Bone marrow (tissue), 2 donors: ENCODE measurements at places on chromosomes 1 and 21.

GRCh38 chr1:209580577-209580976 lies 2.9 kb upstream of the CAMK1G start:
- DNase-seq: no peak

DNA sequence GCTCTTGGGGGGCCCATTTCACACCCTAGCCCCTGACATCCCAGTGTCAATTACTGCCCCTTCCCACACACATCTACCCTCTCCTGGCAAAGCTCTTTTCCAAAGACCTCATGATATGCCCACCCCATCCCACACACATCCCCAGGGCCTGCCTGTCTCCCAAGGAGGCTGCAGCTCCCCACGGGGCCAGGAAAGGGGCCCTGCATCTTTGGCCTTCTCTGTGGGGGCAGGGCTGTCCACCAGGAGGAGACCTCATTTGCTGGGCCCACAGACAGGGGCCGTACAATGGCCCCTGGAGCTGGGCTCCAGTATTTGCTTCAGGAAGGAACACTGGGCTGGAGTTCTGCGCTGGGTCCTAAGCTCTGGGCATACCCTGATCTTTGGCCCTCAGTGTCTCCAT lies 65.6 kb upstream of the RUNX3 start:
- DNase-seq: no peak

DNA sequence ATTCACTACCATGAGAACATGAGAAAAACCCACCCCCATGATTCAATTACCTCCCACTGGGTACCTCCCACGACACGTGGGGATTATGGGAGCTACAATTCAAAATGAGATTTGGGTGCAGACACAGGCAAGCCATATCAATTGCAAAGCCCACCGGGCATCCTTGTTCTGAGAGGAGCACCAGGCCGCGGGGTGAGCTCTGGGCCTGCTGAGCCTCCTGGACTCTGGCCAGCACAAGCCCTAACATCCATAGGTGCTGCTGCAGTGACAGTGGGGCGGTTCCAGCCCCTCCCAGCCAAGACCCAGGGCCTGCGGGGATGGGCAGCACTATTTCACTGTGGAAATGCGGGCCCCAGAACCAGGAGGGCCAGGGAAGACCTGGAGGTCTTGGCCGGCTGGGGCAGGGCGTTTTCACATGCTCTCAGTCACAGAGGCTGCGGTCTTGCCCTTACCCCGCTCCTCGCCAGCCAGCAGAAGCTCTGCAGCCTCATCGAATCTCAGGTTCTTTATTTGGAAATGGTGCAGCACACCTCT lies 103.8 kb downstream of the PCBP3 start:
- DNase-seq: no peak

DNA sequence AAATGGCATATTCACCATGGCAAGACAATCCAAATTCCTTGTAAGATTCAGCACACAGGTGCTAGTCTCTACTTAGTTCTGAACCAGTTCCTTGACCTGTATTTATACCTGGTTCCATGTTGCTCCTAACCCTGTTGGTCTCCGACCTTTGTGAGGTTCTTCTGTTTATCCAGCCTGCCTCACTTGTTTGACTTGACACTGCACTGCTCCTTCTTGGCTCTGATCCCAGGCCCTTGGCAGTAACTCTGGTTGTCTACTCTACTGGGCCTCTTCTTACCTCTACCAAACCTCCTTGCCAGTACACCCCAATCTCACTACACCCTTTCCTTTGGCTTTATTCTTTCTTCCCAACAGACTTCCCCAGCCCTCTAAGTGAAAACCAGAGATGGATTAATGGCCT lies 419.4 kb upstream of the USP24 start:
- DNase-seq: no peak

DNA sequence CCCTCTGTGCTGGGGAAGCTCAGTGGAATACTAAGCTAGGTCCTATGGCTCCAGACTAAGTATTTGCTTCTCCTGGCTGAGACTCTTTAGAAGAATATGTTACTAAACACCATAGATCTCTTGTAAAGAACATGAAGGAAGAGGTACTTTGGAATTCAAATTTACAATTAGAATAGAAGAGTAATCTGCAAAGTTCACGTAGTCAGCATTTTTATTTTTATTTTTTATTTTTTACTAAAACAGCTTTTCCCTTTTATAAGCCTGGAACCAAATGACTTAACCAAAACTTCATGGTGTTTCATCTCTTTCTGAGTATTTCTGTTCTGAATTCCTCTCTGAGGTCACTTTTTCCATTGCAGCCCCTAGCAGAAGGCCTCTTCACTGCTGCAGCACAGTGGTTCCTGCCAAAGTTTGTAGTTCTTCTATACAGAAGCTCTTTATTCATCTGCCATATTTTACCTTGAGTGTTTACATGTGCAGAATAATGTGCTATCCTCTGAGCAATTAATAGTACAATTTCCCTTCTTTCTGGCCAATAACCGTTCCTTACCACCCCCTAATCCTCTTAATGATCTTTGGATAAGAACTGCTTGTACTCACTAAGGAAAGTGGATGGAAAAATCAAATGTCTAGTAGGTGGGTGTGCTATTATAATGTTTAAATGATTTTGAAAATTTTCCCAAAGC lies 27.2 kb downstream of the TSEN15 start:
- no peak for DNase-seq

DNA sequence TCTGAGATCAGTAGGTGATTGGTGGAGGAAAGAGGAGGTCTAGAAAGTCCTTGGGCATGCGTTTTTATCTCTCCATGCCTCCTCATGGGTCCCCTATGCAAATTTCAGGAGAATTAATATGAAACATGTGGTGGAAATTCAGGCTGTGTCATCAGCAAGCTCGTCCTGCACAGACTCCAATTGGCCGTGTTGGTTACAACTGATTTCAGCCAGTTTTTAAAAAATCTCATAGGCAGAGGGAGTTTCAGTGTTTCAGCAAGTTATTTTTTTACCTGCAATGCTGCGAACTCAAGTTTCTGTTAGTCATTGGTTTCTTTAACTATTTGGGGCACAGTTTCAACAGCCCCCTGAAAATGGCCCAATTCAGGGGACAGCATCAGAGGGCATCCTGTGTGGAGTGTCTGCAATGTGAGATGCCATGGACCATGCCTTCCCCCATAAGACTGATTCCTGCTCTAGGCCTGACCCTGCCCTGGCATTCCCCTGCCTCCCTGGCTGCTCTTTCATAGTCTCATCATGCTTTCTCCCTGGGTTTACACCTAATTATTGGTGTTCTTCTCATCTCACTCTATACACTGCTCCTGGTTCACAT lies 59.9 kb downstream of the C1orf198 start:
- DNase-seq: no peak

DNA sequence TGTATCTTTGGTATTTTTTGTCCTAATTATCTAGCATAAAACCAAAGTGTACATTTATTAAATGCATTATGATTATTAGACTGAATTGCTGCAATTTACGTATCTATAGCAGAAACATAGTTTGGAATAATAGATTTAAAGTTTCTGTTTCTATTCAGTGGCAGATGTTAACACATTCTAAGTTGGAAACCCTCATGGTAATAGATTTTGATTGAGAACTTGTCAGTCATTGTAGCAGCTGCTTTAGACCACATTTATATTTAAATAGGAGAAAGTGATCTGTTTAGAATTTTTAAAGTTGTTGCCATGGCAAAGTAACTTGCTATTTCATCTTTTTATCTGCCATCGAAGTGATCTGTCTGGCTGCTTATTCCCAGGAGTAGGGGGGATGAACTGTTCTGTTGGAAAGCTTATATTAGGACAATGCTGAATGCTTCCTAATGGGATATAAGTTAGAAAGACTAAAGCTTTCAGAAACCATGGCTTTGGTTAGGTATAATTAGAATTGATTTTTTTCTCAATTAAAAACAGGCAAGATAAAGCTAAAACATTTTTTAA lies 61.6 kb downstream of the HS2ST1 start:
- DNase-seq: no peak

- no peak for DNase-seq
These were observed 8.9 kb upstream of the KCND3 start for GRCh38 chr1:111998332-111998731.

GRCh38 chr1:231667896-231668506 lies 41.4 kb downstream of the DISC1 start:
- DNase-seq: no peak

DNA sequence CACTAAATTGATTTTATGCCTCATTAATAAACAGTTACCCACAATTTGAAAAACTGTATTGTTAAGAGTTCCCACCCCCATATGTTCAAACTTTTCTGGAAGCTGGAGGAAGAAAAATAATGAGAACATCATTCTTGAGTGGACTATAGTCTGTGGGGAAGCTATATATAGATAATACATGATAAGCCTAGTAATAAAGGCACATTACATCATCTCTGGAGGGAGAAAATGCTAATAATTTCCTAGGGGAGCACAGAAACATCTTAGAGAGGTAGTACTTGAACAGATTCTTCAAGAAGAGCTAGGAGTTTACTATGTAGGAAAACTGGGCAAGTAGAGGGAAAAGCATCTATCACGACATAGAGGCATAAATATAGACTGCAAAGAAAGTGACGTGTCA lies 19.6 kb downstream of the CYP2J2 start:
- DNase-seq: no peak

DNA sequence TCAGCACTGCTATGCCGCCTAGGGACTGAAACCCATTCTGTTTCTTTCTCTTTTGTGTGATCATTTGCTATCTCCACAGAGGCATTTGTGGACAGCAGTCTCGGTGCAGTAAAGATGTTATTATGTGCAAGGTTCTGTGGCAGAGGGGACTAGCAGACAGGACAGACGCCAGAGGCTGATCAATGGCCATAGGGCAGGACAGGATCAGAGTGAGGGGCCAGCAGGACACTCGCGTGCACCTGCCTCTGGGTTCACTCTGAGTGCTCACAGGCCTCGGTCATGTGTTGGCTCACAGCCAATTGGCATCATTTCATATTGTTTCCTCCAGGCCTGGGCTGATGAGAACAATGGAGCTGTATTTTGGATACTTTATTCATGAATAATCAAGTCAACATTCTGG lies 212.6 kb downstream of the TGFB2 start:
- no peak for DNase-seq

- DNase-seq: no peak
These were observed 16.7 kb upstream of the COL6A2 start for GRCh38 chr21:46081022-46081861.

DNA sequence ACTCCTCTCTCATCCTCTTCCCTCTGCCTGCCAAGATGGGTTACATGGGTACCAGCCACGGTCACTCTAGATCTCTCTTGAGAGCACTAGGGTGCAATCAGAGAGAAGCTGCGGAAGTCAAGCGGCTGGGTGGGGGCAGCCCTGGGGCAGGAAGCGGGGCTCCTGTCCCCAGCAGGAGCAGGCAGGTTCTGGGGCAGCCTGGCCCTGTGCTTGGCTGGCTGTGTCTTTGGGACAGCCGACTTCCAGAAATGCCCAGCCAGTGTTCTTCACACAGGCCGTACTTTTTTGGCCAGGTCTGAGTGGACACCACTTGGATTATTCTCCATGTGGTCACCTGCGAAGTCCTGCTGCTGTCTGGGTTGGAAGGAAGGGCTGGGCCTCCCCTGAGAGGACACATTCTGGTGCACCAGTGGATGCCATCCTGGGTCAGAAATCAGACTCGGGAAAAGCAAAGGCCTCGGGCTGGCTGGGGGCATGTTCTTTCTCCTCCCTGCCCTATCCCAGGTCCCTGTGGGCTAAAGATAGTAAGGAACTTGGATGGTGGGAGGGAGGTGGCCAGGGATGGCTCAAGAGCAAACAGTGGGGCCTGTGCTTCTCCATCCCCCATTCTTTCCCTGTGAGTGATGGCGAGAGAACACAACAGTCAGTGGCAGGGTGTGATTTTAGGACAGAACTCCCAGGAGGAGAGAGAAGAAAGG lies 93.7 kb downstream of the ITPKB start:
- no peak for DNase-seq

GRCh38 chr21:46431884-46432488 lies 26.7 kb upstream of the DIP2A start:
- DNase-seq: no peak

- DNase-seq: no peak
These were observed 79.4 kb downstream of the WDR4 start for GRCh38 chr21:42799948-42800347.

- no peak for DNase-seq
These were observed 425.8 kb downstream of the DSCAM start for GRCh38 chr21:40421121-40421520.

- DNase-seq: no peak
These were observed 176.6 kb upstream of the ADAMTS5 start for GRCh38 chr21:27143476-27143875.

- no peak for DNase-seq
These were observed 4.9 kb upstream of the LRRC3 start for GRCh38 chr21:44450402-44450801.

GRCh38 chr1:39379187-39379586 lies 112.2 kb upstream of the BMP8A start:
- no peak for DNase-seq

DNA sequence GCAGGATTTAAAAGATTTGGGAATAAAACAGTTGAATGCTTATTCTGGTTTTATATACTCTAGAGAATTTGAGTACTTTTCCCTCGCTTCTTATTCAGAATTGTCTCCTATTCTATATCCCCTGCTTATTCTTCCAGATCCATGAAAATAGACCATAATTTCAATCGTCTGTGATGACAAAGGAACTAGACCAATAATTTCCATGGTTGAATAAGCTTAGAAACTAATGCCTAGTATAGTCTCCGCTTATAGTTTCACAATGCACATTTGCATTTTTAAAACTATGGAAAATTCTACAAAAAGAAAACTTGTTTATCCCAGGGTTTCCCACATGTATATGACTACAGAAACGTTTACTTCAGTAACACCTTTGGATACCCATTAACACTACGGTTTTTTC lies 247.4 kb upstream of the NR5A2 start:
- no peak for DNase-seq

- DNase-seq: no peak
These were observed 528.6 kb downstream of the LTN1 start for GRCh38 chr21:28464095-28464494.

DNA sequence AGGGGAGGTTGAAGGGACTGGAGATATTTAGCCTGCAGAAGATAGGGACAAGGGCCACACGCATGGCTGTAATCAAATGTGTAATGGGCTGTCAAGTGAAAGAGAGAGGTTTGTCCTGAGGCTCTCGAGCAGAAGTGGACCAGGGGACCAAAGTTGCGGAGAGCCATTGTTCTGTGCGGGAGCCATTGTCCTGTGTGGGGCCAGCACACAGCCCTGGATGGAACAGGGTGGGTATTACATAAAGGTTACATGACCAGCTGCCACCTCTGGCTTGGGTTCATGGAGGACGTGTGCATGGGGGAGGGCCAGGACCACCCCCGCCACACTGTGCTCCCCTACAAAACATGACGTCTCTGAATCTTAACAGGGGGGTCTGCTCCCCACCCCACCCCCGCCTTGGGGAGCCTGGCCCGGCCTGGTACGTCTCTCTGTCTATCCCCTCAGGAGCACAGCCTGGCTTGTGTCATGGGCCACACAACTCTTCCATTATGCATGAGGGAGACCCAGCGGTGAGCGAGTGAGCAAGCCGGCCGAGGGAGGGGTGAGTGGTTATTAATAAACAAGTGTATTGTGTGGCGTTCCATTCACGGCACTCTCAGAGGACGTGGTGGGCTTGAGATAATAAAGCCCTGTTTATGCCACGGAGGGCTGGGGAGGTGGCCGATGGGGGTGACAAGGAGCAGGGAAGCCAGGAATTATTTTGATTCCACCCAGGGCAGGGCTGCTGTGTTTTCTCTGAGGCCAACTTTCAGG lies at the start of gene NFASC:
NFASC (plus strand) TSS at position 703 of the 753 bp plus-strand sequence. CDS start 73,454 bp downstream, outside the sequence.
- DNase-seq: no peak

- no peak for DNase-seq
These were observed 10.8 kb upstream of the ASCL5 start for GRCh38 chr1:201137579-201138310.

- DNase-seq: no peak
These were observed 10.2 kb upstream of the HNRNPR start for GRCh38 chr1:23354245-23354644.
